ENCODE measurements at places on chromosomes 2 and 18. TPM values are rescaled to one million over a fixed set of nuclear protein-coding genes. Genes with fewer than 3 reads are reported as not detected.

DNA sequence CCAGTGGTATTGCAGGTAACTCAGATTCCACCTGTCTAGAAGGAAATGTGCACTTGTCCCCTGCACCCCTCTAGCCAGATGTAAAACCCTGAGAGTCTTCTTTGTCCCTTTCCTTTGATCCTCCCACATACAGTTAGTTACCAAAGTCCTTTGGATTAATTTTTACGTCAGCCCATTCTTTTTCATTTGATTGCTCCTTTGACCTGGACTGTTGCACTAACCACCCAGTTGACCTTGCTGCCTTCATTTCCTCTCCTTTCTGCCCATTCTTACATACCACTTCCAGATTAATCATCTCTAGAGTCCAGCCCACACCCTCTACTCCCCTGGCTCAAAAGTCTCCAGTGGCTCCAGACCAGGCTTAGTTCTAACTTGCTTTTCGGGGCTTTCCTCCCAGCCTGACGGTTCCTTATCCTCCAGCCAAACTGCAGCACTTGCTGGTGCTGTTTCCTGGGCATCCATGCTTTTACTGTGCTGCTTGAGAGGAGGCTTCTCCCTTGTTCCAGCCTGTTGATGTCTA, 99.3 kb downstream of the SPTBN1 start:
- no peak for DNase-seq

- no peak for DNase-seq
Observed at GRCh38 chr18:57446322-57446721, 11.1 kb downstream of the ONECUT2 start.

DNA sequence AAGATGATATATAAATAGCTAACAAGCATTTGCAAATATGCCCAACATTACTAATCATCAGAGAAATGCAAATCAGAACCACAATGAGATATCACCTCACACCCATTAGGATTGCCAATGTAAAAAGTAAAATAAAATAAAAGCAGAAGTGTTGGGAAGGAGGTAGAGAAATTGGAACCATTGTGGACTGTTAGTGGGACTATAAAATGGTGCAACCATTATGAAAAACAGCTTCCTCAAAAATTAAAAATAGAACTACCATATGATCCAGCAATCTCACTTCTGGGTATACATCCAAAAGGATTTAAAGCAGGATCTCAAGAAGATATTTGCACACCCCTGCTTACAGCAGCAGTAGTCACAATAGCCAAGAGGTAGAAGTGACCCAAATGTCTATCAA, 99.8 kb upstream of the DAPL1 start:
- DNase-seq: no peak

DNA sequence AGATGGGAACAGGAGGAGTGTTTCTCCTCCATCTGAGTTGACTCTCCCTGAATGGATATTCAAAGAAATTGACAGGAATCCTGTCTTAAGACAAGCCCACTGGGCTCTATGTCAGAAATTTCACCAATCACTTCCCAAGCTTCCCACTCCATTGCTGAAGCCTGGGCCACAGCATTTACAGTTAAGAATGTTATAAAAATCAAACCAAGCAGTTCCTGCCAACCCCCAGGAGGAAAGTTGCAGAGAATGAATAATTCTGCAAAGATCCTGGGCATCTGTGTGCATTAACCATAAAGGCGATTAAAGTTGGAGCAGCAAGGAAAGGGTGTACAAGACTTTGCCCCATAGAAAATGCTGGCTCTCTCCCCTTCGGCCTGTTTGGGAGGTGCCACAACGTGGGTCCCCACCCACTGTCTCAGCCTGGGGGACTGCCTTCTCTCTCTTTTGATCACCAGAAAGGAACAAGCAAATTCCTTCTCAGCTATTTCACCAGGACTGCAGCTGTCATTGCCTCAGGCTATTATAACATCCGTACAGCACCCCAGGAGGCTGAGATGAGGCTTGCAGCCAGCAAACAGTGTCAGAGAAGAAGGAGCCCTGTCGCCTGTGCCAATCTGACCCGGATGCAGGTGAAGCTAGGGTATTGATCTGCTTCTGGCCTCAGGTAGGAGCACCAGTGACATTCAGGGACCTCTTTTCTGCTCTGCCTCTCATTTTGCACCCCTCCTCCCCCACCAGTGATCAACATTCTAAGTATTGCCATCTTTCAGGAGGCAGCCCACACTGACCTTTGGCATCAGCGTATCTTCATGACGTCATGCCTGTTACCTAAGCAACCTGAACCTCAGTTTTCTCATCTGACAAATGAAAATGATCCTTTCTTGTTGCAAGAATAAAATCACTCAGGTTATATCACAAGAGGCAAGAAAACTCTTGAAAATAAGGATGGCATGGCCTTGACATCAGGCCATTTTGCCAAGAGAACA, 219.0 kb downstream of the SH3BP4 start:
- DNase-seq: no peak

GRCh38 chr2:171150694-171151285, 9.9 kb downstream of the TLK1 start:
- DNase-seq: no peak

DNA sequence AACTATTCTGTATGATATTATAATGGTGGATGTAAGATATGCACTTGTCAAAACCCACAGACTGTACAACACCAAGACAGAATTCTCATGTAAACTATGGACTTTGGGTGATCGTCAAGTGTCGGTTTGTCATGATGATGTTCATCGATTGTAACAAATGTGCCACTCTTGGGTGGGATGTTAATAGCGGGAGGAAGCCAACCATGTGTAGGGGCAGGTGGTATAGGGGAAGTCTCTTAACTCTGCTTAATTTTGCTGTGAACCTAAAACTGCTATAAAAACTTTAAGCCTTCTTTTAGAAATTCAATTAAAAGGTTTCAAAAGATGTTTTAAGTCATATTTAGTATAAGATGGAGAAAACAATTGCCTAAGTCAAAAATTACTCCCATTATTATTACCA, 139.0 kb downstream of the ANKRD44 start:
- no peak for DNase-seq

DNA sequence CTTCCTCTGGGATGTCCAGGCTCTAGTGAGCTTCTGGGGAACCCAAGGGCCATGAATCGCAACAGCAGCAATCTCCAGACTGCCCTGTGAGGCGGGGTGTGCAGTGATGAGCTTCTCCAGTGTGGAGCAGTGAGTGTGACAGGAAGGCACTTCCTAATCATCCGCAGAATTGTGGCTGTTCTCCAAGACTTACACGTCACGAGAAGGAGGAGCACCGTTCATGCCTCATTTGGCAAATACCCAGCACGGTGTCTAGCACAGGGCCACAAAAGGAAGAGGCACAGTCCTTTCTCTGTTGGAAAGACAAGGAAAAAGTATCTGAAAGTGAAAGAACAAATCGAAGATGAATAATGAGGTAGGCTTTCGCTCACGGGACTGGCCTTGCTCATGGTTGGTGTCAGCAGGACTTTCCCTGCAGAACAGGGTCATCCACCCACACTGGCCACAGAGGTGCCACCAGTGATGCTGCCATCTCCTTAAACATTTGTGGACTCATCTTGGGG, 125.1 kb upstream of the HAAO start:
- DNase-seq: peak; percentile 62

DNA sequence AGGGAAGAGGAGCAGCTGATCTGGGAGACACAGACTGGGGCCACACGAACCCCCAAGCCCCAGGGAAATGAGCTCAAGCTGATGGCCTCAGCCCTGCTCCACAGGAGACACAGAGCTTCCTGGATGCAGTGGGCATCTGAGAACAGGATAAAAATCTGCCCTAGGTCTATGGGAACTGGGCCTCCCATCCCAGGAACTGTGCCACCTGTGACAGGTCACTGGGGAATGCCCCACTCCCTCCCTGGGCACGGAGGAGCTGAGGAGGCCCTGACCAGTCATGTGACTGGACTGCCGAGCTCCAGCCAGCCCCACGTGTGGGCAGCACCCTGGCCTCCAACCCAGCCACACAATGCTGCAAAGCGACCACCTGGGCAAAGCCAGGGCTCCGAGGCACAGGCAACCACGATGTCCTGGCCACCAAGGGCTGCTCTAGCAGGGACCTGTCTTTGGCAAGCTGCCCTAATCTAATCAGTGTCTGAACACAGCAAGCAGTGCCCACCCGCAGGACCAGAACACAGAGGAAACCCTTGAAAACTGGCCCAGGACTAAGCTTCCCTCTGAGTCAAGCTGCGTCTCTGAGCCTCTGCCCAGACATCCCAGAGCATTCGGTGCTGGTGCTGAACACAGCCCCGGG, 57.8 kb upstream of the ID2 start:
- no peak for DNase-seq

DNA sequence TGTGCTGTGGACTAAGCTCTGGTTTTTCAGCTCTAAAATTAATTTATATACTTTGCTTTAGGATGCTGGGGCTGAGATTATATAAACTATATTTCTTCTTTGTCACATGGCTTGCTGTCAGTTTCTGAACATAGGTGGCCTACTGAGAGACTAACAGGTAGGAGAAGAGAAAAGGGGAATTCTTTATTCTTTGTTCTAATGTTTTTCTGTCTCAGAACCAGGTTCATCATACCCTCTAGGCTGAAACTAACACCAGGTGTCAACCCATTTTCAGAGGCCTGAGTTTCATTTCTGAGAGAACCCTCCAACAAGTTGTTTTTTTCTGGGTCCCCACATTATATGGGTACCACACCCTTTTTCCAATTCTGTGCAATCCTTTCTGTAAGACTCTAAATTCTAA, 843.6 kb downstream of the TRIB2 start:
- no peak for DNase-seq

DNA sequence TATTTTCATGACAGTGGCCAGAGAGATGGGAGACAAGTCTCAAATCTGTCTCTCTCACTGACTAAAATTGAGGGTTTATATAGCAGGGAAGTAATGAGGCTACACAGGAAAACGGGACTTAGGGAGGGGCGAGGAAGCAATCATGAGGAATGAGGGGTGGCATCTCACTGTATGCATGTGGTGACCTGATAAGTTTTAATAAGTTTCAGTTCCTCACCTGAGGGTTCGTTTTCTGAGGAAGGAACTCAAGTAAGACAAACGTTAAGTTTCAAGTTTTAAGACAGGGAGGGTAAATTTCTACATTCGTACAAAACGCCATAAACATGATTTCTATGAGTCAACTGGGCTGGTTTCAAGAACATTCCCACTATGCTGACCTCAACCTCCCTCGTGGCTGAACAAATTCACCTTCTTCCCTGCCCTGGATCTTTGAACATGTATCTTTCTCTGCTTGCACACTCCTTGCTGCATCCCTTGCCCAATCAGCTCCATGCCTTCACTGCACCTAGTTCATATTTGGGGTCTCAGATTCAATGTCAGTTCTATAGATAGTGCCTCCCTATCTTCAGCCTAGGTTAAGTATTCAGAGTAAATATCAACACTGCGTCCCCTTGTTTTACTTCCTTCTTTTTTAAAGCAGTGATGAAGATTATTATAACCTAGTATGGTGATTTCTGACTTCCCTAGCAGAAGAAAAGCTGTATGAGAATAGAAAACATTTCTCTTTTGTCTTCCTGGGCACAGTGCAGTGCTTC, 53.3 kb upstream of the CNTNAP5 start:
- DNase-seq: no peak

GRCh38 chr2:229795058-229795457, 80.7 kb upstream of the DNER start:
- no peak for DNase-seq

- DNase-seq: no peak
Observed at GRCh38 chr2:48292393-48292792, 237.6 kb upstream of the STON1 start.

CHST9 gene
- 0.21 TPM for total RNA-seq

CAPN14 gene
- 0.29 TPM for total RNA-seq

IL36RN gene
- total RNA-seq: not detected

TMEM169 gene
- total RNA-seq: 1.0 TPM

VIT gene
- total RNA-seq: 6.2 TPM

CTAGE1 gene
- not detected for total RNA-seq

KCNK3 gene
- total RNA-seq: 0.29 TPM
